ENCODE measurements at places on chromosomes 1 and 21.

DNA sequence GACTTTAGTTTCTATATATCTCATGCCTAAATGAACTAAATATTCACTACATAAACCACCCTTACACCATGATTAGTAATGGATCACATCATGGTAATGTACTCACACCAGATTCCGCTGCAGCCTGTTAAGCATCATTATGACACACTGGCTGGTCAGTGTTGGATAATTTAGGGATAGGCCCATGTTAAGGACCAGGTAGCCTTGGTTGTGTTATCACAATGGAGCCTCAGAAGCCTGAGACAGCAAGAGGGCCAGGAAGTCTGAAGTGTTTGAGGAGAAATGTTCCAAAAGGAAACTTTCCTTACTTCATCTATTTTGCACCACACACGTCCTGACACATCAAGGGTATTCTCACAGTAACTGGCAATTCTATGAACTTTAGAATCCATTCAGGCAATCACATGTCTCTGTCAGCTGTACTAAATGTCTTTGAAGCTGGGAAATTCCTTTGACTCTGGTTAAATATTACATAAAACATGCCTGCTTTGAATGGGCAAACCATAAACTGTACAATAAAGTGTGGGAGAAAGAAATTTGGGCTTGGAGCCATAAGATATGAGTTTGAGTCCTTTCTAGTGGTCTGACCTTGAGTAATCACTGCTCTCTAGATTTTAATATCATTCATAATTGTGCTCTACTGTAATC, 105.3 kb upstream of the DPT start:
- DNase-seq = no peak

GRCh38 chr1:33369081-33369480, 48.2 kb upstream of the A3GALT2 start:
- no peak for DNase-seq

DNA sequence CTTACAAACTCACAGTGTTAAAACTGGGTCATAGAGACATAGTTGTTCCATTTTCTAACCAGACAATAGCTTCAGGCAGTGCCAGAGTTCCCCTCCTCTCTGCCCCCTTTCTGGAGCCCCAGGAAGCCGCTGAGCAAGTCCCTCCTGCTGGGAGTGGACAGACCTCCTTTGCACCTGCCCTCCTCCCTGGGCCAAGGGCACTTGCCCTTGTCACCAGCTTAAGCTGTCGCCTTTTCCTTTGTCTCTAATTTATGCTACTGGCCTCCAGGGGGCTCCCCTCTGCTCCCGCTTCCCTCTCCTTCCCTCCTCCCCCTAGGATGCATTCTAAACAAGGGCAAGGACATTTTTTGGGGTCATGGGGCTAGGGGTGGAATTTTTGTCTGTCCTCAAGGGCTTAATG, 182.4 kb downstream of the MIS18A start:
- no peak for DNase-seq

DNA sequence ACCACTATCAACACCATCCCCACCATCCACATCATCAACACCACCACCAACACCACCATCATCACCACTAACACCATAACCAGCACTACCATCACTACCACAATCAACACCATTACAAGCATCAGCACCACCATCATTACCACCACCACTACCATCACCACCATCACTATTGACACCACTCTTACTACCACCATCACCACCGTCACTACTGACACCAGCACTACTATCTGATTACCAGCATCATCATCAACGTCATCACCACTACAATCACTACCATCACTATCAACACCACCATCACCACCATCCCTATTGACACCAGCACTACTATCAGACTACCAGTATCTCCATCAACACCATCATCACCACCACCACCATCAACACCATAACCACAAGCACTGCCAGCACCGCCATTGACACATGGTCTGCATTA, 106.1 kb upstream of the RUNX3 start:
- no peak for DNase-seq

DNA sequence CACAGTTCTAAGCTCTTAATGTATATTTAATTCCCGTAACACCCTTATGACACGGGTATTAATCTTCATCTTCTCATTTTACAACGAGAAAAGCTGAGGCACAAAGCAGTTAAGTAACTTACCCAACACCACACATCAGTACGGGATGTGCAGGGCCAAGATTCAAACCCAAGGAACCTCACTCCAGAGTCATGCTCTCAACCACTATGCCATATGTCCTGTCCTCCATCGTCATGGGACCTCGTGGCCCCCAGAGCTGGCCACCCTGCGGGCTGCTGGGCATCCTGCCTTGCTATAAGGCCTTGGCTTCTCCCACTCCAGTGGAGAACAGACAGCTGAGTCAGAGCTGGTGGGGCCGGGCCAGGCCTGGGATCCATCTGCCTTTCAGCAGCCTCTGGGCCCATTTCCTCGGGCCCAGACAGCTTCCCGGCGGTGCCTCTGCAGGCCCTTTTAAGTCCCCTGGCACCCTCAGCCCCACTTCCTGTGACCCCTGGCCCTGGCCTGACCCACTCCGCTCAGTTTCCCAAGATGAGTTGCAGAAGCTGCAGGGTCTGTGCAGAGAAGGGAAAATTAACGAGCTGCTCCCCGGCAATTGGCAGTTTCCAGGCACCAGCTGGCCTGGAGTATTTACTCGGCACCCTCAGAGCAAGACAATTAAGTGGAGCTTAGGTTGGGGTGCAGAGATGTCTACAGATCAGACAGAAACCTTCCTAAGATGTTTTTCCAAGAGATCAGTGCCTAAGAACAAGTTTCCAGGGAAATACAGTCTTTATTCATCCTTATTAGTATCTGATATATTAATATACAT, 98.2 kb downstream of the EPHB2 start:
- DNase-seq = peak; percentile 42

DNA sequence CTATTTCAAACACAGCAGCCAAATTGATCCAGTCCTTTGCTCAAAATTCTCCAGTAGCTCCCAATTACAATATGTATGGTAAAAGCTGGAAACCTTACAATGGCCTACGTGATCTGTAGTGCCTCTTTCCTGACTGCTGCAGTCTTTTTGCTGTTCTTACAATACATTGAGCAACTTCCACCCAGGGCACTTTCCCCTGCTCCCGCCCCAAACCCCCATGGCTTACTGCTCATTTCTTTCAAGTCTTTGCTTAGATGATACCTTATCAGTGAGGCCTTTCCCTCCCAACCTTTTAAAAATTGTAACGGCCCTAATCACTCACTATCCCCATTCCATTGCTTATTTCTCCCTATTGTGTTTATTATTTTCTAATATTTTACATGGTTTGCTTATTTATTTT, 43.9 kb upstream of the APOBEC4 start:
- no peak for DNase-seq

DNA sequence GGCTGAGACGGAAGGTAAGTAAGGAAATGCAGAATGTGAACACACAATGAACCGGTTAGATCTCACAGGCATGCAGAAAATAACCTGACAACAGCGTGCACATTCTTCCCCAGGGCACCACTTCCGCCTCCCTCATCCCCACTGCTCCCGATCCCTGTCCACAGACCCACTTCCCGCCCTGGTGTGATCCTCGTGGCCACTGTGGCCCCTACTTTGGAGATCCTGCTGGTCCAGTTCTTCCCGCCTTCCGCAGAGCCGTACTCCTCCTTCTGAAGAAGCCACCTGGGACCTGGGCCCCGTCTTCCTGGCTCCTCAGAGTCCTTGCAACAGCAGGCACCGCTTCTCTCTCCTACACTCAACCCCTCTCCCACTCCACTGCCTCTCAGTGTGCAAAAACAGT, 1.4 kb upstream of the GSTM4 start:
- no peak for DNase-seq

GRCh38 chr1:110610696-110611286, 4.6 kb upstream of the KCNA2 start:
- no peak for DNase-seq

- DNase-seq = no peak
Observed at GRCh38 chr1:31198600-31198999, 41.1 kb downstream of the NKAIN1 start.

DNA sequence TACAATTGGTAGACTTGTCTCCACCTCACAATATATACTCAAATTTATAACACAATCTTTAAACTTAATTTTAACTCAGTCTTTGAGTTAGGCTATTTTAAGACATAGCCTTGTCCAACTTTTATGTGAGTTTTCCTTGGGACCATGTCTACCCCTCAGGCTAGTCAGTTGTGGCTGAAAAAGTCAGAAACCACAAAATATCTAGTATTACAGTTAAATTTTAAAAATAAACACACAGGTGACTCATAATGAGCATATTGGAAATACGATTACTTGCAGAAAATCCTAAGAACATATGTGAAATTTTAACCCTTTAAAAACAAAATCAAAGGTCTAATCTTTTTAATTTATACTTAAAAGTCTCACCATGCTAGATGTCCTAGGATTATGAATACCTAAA, 4.8 kb upstream of the ASB17 start:
- DNase-seq = no peak

- no peak for DNase-seq
Observed at GRCh38 chr1:162151900-162152829, 82.7 kb downstream of the NOS1AP start.

DNA sequence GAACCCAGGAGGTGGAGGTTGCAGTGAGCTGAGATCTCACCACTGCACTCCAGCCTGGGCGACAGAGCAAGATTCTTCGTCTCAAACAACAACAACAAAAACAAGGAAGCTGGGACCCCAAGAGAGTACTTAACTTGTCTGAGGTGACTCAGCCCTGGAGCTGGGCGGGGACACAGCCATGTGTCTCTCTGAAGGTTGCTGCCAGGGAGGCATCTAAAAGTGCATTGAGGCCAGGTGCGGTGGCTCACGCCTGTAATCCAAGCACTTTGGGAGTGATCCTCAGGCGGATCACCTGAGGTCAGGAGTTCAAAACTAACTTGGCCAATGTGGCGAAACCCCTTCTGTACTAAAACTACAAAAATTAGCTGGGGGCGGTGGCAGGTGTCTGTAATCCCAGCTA, 7.7 kb downstream of the IFI6 start:
- no peak for DNase-seq

GRCh38 chr1:222373831-222374602, 173.9 kb downstream of the HHIPL2 start:
- no peak for DNase-seq

- no peak for DNase-seq
Observed at GRCh38 chr1:205456383-205456867, 580 bp upstream of the BLACAT1 start.

DNA sequence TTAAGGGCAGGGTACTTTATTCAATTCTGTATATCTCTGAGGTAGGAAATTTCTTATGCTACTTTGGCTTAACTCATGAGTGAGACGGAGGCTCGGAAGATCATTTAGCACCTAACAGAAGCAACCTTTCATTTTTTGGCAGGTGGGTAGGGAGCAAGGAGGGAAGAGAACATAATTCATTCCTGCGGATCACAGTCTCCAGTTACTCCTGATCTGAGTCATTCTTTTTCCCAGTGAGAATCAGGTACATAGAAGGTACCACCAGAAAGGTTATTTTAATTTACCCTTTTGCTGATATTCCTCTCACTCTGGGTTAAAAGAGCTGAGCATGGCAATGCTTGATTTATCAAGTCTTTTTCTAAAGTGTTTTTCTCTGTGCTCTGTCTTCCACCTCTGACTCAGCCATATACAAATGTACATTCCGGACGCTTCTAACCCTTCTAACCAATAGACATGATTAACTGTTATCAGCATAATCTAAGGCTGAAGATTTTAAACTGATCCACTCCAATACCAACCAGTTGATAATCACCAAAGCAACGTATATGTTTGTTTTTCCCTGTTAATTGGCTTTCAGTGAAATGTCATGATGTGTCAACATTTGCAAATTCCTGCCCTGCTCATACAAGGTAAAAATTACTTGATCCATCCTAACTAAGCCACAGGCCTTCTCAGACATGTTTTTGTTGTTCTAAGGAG, 271.7 kb downstream of the DUSP10 start:
- DNase-seq = no peak

- DNase-seq = peak; percentile 47
Observed at GRCh38 chr1:21254335-21254951, 35.8 kb downstream of the ECE1 start.

DNA sequence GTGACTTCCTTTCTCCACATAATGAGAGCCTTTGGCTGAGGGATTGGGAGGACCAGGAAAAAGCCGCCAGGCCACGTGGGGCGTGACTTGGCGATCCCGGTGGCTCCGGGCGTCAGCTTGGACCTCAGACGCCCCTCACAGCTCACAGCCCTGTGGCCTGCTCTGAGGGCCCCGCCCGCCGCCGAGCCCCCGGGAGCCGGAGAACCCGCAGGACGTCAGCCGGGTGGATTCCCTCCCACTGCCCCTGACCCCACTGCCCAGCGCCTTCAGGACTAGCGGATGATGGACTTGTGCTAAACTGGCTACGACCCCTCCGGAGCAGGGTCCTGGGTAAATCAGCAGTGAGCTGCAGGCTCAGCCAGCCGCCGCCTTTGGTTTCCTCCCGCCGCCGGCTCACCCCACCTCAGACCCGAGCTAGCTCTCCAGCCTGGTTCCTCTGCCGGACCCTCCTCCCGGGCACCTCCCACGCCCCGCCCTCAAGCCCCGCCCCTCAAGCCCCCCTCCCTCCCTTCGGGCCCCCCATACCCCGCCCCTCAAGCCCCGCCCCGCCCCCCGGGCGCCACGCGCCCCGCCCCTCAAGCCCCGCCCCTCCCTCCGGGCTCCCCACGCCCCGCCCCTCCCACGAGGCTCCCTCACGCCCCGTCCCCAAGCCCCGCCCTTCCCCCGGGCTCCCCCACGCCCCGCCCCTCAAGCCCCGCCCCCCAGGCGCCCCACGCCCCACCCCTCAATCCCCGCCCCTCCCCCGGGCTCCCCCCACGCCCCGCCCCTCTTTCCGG, 10.0 kb upstream of the FAAP20 start:
- DNase-seq = peak; percentile 95

DNA sequence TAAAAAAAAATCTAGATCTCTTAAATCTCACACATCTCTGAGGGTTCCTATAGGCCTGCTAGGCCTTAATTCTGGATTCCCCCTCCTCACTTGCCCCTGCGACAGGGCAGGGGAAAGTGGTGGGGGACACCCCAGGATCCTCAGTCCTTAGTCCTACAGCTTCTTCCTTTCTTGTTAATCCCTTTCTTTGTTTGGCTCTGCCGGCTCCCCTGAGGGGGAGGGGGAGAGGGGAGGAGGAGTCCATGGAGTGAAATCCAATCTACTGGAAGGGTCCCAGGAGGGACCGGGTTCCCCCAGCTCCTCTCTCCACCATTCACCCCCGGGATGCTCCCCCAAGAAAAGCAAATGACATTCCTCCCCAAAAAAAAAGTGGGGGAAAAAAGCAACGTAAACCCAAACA, 8.5 kb downstream of the MEX3A start:
- no peak for DNase-seq

- DNase-seq = no peak
Observed at GRCh38 chr1:163361123-163361934, 39.6 kb downstream of the NUF2 start.

DNA sequence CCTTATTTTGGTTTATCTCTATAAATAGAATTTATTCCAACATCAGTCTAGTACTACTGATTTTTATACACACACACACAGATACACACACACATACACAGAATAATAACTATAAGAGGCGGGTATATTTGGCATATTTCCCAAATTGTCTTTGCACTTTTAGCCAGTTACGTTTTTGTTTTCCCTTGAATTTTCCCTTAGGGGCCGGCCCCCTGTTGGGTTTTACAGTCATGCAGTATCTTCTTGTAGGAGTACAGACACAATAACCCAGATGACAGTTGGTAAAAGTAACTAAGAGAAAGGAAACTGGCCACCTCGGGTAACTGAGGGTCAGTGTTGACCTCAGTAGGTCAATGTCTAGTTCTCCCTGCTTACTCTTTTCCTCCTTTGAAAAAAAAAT, 50.9 kb downstream of the DISP1 start:
- no peak for DNase-seq

- DNase-seq = no peak
Observed at GRCh38 chr1:204414016-204414415, 2.4 kb upstream of the PPP1R15B start.

Data from tibial artery (tissue), 4 donors.